Activated naive CD4-positive, alpha-beta T cell treated with anti-CD3 and anti-CD28 coated beads, Interleukin-2, amount 10 ng/mL, durations not matched to agents 7 days and 5 days (primary cell): ENCODE measurements at places on chromosomes 12 and 14.

DNA sequence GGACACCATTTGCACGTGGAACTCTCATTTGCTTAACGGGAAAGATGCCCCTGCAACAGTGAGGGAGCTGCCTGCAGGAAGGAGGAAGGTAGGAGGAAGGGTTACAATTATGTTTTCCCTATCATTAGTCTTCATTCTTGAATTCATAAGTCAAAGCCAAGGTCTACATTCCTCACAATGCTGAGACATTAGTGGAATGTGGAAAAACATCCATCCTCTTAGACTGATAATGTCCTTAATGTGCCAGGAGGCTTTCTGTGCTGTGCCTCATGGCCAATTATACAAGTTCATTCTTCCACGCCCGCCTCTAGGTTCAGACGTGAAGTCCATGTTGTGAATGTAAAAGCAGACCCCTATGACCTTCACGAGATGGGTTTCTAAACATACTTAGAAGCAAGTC lies 1212.4 kb upstream of the TMEM132C start:
- no peak for DNase-seq

DNA sequence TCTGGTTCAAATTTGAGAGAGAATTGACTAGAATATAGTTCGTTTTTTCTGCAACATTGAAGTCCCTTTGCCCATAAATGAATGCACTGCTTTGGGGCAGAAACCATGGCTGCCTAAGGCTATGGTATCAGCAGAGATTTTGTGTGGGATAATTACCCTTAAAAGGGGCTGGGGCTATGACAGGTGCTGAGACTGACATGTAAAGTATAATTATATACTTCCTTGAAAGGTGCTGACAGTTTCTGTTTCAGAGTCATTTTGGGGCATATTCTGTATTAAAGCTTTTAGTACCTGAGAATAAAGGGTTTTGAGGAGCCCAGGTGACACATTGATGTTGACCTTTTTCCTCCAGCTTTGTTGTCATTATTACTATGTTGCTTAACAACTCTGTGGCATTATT lies 150.3 kb upstream of the PTPRQ start:
- DNase-seq, result no peak

DNA sequence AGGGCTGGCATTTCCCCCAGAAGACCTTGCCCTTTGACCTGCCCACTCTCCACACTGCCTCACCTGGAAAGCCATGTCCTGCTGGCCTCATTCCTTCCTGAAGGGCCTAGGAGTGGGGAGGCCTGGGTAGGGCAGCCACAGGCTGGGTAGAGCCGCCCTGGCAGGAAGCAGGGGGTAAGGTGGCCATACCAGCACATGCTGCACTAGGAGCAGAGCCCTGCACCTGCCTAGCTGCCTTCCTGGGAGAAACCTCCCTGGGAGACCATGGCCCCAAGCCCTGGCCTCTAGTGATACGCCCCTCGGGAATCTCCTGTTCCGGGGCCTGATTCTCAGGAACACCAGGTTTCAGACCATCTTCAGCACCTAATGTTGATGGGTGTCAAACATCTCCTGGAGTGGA lies 65.8 kb downstream of the TSPAN11 start:
- no peak for DNase-seq

DNA sequence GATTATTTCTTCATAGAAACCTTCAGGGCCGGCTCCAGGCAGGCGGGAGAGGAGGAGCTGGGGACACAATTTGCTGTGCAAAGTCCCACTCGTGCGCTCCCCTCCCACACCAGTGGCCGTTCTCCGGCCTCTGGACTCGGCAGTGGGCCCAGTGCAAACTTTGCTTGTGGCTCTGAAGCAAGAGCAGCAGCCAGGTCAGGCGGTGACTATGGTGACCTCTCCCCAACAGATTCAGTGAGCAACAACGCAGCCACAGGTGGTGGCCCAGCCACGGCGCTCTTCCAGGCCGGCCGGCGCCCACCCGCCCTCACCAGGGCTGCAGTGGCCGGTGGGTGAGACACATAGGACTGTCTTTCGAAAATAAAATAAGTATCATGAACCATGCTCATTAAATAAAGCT lies 29.5 kb downstream of the VPS37B start:
- DNase-seq, result no peak

GRCh38 chr12:121297435-121297991 lies 1.0 kb upstream of the CAMKK2 start:
- peak; percentile 45 for DNase-seq

GRCh38 chr14:85934886-85935254 lies 404.9 kb downstream of the FLRT2 start:
- DNase-seq, result no peak

- no peak for DNase-seq
Measured at GRCh38 chr12:81039231-81039630, 38.6 kb upstream of the ACSS3 start.

- DNase-seq, result no peak
Measured at GRCh38 chr14:34172550-34173368, 221.9 kb upstream of the EGLN3 start.

DNA sequence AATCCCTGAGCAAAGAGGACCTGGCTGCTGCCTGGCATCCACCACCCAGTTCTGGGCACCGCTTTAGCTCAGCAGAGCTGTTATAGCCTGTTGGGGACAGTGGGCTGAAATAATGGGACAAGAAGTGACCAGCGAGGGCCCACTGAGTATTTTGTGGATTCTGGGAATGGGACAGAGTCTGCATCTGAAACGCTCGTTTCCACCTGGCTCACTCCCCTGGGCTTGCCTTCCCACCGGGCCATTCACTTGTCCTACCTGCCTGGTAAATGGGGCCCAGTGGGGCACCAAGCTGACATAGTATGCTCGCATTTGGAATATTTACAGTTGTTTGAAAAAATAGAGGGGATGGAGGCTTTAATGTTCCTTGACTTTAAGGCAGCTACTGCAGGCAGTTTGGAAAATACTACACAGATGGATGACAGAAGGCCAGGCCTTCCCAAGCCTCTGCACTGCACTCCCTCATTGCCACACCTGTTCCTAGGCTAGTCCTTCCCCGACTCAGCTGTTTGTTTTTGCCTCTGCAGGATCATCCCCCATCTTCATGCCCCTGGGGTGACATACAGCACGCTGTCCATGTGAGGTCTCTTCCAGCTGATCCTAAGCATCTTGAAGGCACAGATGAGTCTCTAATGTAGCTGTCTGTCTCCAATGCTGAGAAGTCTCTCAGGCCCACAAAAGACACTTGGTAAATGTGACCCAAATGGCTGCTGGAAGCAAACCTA lies 61.3 kb upstream of the DICER1 start:
- DNase-seq, result no peak

- no peak for DNase-seq
Measured at GRCh38 chr12:53179687-53180219, 769 bp upstream of the ZNF740 start.

DNA sequence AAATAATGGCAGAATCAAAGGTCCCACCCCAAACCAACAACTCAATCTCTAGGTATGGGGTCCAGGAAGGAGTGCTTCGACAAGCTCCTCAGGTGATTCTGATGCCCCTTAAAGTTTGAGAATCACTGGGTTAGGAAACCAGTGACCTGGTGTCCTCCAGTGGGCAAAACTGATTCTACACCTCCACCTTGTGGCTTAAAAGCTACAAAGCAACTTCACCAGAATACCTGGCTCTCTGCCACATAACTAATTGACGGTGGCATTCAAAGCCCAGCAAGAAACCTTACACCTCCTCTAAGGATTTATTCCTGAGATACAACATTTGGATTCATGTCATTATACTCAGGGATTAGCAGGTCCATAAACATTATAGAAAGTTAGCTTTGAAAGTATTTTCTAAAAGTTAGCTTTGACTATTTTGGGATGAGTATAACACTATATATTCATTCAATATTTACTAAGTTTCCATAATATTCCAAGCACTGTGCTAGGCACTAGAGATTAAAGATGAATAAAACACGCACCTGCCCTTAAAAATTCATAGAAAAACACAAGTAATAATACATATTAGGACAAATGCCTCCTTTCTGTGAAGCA lies 45.4 kb downstream of the DCAF5 start:
- DNase-seq, result peak; percentile 36

- no peak for DNase-seq
Measured at GRCh38 chr12:13238204-13238603, 41.7 kb downstream of the EMP1 start.

DNA sequence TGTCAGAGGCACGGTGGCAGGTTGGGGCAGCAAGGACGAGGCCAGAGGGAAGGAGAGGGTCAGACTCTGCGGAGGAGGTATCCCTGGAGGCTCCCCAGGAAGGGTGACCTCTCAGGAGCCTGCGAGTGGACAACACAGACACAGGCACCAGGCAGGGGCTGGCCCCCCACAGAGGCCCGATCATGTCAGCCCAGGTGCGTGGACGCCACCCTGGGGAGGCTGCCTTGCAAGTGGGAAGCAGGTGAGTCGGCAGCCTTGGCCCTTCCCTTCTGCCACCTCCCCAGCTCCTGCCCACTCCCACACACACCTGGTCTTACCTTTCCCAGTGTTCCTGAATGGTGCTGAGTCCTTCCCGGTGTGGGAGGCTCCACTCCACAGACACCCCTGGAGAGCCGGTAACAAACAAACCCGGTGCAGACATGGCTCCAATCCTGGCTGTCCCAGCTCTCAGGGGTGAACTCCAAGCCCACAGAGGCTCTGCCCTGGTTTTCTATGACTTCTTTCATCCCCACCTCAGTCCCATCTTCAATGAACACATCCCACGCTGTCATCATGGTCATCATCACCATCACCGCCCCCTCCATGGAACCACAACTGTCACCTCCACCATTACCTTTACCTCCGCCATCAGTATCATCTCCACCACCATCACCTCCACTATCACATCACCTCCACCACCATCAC lies 5.2 kb downstream of the ZBTB42 start:
- no peak for DNase-seq

GRCh38 chr14:57897144-57897748 lies 31.4 kb upstream of the SLC35F4 start:
- no peak for DNase-seq

GRCh38 chr14:64706593-64707193 lies 2.5 kb downstream of the PLEKHG3 start:
- DNase-seq, result no peak

DNA sequence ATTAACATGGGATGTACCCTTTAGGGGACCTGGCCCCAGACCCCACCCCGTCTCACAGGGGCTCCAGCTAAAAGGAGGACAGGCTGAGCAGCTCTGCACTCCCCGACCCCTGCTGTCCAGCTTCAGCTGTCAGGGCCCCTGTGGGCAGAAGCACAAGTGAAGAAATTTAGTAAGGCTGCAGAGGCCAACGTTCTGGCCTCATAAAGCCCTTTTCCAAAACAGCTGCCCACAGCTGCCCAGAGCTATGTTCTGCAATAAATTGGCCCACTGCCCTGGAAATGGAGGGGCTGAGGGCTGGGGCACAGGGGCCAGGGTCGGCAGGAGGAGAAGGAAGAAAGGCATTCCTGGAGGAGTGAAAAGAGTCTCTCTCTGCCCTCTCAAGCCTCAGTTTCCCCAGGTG lies 357.1 kb downstream of the BCL11B start:
- DNase-seq, result no peak

DNA sequence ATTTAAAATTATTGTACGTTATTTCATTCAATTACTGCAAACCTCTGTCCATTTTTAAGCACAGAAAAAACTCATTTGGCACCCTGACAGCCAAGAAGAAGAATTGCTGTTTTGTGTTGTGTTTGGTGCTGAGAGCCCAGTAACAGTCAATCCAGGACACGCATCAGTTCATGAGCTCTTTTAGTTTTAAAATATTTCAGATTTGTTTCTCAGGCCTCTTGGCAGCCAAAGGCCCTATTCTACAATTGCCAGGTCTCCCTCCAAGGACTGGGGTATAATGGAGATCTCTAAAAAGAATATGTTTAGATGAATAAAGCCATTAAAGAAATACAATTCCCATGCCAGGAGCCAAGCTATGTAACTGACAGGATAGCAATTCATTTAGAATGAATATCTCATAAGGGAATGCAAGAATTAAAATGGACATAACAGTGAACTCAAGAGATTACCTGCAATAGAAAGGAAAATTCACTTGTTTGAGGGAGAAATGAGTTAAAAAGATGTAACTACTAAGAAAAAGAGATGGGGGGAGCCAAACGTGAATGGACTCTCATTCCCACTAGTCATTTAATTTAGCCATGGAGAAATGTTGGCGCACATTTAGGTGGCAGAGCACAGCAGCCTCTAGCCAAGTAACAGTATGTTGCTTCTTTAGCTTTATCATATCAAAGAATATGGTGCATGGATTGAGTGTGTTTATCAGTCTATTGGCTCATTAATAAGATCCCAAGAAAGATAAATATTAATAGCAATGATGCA lies 140.6 kb upstream of the PELI2 start:
- no peak for DNase-seq

- DNase-seq, result no peak
Measured at GRCh38 chr14:90428676-90429075, 31.8 kb downstream of the CALM1 start.

DNA sequence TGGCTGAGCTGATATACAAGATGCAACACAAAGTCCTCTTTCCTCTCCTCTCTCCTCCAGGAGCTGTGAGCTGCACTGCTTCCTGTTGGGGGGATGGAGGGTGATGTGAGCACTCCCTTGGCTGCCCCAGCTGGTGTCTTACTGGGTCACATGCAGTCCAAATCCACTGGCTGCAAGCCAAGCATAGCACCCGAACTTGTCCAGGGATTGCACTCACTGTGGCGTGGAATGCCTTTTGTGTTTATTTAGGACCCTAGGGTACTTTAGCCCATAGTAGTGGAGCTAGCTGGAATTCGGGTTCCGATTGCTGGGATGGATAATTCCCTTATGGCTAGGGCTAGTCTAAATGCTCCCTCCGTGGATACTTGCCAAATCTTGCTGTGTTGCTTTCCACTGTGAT lies 424.9 kb upstream of the SYT1 start:
- DNase-seq, result no peak

DNA sequence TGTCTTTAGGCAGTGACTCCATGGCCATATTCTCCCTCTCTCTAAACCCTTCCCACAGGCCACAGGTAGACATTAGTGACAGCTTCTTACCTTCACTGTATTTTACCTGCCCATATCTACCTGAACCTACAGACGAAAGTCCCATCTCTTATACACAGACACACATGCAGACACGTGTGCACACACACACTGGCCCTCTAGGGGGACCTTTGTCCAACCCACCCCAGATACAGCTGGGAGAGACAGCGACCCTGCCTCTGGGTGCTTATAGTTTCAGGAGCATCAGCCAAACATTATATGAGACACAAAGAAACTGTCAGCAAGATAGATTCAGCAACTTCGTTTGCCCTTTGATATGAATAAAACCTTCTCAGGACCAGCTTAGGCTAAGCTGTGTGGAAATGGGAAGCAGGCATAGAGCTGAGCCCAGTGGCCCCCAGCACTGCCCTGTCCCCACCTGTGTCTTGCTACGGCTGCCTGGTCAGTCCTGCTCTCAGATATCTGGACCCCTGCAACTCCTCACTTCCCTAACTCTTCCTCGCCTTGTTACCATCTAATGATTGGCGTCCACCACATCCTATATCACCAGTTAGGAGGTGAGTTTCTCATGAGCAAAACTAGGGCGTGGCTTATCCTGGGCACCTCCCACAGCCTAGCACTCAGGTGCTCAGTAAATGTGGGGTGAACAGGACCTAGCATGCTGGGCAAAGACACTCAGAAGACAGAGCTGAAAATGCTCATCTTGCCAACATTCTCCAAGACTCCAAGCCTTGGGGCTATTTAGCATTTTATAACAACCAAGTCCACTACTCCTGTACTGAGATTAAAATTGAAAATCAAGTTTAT lies 12.0 kb upstream of the CD9 start:
- no peak for DNase-seq

GRCh38 chr12:100481021-100481420 lies 7.4 kb downstream of the NR1H4 start:
- no peak for DNase-seq
